GM04503 (cell line): ENCODE measurements at places on chromosomes 3 and 15.
A peak's percentile ranks its signal among the peaks of the same experiment; 100 is the strongest.

DNA sequence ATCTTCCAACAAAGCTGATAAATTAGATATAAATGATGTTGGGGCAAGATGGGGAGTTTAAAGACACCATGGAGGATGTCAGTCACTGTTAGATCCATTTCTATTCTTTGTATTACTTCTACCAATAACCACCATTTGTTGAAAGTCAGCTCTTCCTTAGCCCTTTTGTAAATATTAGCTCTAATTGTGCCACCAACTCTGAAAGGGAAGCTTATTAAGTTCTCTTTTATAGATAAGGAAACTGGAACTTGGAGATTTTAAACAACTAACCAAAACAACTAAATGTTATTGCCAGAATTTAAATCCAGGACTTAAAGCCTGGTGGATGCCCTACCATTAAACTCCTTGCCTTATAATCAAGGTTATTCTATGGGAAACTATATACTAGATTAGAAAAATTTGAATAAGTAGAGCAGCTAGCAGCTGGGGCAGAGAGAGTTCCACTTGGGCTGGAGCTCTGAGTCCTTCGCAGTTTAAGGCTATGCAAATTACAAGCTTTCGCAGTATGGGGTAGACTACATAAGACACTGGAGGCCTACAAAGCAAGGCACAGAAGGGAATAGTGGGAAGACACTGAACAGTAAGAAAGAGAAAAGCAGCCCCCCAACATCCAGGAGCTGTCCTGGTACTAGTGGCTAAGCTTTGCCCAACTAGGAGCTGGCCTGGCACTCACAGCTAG is 52.6 kb downstream of the TM4SF18 start:
- no peak for DNase-seq

GRCh38 chr3:98328933-98329332 is 24.7 kb upstream of the OR5K4 start:
- DNase-seq, result no peak

DNA sequence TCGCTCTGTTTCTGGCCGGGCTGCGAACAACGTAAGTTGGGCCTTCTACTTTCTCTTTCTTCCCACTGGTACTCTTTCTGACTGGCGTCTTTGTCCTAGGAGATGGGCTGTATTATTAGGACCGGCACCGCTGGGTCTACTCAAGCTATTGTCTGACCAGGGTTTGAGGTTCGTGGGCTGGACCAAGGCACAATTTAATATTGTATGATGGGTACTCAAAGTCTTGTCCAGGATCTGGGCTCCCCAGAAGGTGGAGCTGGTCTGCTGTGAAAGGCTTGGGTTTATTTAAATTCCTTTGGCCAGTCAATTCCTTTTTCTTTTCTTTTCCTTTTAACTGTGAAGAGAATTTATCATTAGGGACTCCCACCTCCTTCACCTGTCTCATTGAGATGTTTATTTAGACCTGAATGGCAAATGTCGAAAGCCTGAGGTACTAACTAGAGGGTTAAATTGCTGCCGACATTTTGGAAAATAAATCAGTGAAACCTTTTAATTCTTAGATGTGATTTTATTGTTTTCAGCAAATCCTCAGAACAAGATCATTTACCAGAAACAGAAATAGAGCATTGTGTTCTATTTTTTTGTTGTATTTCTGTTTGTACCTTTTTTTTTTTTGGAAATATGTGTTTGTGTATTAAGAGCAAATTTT is 410 bp downstream of the LRRC49 start:
- DNase-seq, result no peak

DNA sequence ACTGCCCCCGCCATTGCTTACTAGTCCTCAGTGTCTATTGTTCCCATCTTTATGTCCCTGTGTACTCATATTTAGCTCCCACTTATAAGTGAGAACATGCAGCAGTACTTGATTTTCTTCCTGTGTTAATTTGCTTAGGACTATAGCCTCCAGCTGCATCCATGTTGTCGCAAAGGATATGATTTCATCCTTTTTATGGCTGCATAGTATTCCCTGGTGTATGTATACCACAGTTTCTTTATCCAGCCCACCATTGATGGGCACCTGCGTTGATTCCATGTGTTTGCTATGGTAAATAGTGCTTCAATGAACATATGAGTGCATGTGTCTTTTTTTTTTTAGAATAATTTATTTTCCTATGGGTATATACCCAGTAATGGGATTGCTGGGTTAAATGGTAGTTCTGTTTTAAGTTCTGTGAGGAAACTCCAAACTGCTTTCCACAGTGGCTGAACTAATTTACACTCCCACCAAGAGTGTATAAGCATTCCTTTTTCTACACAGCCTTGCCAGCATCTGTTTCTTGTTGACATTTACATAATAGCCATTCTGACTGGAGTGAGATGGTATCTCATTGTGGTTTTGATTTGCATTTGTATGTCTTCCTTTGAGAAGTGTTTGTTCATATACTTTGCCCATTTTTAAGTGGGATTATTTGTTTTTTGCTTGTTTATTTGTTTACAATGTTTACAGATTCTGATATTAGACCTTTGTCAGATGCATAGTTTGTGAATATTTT is 53.7 kb downstream of the GALK2 start:
- DNase-seq, result no peak

DNA sequence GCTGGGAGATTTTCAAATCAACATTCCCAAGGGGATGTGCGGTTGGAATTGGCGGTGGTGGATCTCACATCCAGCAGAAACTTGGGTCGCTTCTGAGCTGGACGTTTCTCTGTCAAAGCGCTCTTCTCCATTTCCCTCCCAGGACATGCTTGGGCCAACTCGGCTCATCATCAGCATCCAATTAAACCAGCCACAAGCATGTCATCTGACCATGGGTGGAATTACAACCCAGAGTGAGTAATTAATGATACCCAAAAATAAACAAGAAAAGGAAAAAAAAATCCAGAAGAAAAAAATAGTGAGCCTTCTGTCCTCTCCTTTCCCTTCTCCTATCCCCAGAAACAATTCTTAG is 111.2 kb downstream of the XXYLT1 start:
- peak; percentile 54 for DNase-seq

DNA sequence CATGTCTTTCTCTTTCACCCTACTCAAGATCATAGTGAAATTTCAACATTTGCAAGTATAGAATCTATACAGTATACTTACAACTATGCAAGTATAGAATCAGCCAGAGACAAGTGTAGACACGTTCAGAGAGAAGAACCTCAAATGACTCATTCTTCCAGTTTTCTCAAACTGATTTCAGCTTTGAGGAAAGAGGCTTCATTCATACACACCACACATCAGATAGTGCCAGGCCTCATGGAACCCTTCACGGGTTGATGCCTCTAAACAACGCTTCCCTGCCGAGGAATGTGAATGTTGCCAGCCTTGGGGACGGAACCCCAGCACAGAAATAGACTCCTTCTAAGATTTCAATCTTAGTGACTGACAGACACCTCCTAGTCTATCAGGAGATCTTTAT is 135.7 kb downstream of the FOXP1 start:
- DNase-seq, result no peak

DNA sequence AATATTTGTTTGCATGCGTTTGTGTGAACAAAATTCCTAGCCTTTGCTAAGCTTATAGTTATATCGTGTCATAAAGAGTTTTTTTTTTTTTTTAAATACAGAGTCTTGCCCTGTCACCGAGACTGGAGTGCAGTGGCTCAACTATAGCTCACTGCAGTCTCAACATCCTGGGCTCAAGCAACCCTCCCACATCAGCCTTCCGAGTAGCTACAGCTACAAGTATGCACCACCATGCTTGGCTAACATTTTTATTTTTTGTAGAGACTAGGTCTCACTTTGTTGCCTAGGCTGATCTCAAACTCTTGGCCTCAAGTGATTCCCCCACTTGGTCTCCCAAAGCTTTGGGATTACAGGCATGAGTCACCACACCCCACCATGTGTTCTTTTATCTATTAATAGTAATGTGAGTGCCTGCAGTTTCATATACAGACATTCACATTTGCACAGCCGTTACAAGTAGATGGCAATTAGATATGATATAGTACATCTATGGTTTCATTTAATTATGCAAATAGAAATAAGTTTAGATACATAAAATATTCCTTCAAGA is 848.6 kb downstream of the PDCD6IP start:
- DNase-seq, result no peak

- no peak for DNase-seq
Measured at GRCh38 chr3:190269101-190269500, 53.1 kb downstream of the CLDN1 start.

- DNase-seq, result no peak
Measured at GRCh38 chr15:79311901-79312553, 1.1 kb downstream of the TMED3 start.

DNA sequence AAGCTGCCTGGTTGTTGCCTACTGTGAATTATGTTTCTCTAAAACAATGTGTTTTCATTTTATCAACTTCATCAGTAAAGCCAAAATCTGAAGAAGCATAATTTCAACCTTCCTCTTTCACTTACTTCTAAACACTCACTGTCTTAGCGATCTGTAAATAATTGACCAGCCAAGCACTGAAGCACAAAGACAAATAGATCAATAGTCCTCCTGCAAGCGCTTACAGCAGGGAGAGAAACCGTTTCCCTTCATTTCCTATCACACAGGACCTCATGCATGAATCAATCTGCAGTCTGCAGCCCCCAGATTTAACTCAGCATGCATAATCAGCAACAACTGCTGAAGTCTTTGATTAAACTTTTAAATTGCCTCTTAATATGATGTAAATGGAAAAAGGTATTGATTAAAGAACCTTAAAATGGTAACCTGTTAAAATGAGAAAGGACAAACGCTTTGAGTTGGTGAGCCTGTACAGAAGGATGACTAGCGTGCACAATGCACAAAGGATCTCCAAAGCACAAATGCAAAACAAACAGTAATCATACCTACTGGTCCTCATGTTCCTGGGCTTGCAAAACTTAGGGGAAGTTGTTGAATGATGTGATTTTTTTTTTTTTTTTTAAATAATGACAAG is 370.2 kb upstream of the ZNF385D start:
- no peak for DNase-seq

DNA sequence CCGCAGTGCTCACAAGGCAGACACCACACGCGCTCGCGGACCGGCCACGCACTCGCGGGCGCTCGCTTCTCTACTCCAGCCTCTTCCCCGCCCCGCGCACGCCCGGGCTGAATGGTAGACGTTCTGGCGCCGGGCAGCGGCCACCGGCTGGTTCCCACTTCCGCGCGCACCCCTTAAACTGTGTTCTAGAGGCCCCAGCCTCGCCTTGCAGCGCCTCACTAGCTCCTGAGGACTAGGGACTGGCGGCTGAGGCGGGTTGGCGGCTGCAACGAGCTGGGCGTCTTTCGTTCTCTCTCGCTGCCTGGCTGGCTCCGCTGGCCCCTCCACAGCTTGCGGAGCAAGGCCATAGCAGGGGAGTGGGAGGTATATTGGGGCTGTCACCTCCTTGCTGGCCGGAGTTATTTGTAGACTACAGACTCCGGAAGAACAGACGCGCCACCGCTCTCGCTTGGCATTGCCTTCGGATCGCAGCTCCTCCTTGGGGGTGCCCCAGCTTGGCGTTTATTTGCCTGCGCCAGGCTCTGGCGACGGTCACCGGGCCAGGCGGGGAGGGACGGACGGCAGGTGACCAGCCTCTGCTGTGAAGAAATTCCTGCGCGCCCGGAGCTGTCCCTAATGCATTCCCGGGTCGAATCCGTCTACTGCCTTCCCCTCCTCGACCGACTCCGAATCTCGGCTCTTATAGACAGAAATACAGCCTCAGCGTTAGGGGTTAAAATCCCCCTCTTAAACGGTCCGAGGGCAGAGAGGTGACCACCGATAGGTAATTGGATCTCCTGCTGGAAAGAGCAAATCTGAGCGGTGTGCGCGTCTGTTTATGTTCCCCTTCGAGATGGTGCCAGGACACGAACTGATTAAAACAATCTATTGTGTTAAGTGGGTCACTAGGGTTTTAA is 1.3 kb downstream of the GREM1 start:
- no peak for DNase-seq

GRCh38 chr15:44132057-44132456 is 63.0 kb downstream of the FRMD5 start:
- DNase-seq, result no peak

GRCh38 chr15:45331972-45332371 is 46.4 kb downstream of the GATM start:
- DNase-seq, result no peak

- DNase-seq, result no peak
Measured at GRCh38 chr3:23480329-23480714, 277.2 kb downstream of the UBE2E2 start.

GRCh38 chr3:37862903-37863815 is 1.5 kb downstream of the CTDSPL start:
- no peak for DNase-seq

- DNase-seq, result no peak
Measured at GRCh38 chr3:107221856-107222255, 155.4 kb upstream of the CCDC54 start.

DNA sequence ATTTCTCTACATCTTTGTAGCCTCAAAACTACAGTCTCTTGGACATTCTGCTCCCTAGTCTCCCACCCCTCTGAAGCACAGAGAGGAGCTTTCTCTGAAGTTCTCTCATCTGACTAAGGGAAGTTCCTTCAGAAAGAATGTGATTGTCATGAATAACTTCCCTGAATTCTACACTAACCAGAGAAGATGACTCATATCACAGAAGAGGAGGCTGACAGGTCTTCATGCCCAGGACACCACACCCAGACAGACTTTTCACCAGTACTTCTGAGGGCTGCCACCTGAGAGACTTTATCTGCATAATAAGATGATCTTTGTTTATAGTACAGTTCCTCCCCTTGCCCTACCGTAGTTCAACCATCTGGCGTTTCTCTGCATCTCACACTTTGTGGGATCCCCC is 52.8 kb downstream of the CDIN1 start:
- DNase-seq, result peak; percentile 44

- DNase-seq, result no peak
Measured at GRCh38 chr3:112751564-112752512, 94.8 kb downstream of the CD200R1L start.

- DNase-seq, result no peak
Measured at GRCh38 chr15:56985856-56986255, 67.4 kb downstream of the TCF12 start.

DNA sequence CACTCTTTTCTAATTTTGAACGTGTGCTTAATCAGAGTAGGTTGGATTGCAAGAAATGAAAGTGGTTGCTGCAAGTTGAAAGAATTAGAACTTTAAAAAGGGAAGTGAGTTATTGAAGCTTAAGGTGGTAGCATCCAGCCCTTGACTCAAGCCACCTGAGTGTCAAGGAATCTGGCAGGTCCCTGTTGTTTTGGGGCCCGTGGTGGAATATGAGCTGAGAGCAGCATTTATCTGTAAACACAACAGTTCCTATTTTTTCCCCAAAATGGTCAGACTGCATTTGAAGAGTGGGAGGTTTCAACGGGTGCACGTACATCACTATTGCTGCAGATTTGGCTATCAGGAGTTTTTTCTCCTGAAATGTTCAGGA is 1.7 kb downstream of the ITPR1 start:
- no peak for DNase-seq

DNA sequence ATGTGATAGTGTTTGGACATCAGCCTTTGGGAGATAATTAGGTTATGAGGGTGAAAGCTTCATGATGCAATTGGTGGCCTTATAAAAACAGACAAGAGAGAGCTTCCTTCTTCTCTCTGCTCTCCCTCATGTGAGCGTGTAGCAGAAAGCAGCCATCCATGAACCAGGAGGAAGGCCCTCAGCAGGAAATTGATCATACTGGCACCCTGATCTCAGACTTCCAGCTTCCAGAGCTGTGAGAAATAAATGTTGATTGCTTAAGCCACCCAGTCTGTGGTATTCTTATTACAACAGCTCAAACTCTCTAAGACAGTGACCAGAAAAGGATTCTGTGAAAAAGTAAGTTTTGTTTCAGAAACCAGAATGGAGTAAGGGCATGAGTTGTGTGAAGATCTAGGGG is 13.3 kb downstream of the STAC start:
- no peak for DNase-seq
